ENCODE measurements at places on chromosomes 2 and 18.

DNA sequence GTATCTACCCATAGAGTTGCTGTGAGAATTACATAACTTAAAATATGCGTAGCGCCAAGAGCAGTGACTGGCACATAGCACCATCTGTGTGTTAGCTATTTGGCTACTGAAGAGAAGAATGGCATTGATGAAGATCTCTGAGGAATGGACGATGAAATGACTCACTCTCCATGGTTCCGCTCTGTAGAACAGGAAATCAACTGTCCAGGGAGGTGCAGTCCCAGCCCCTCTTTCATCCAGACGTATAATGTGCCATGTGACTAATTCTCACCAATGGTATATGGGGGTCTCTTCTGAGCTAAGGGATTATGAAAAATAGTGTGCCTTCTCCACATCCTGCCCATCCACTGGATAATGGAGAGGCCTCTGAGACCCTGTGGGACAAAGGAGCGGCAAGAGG lies 254.8 kb downstream of the CYP26B1 start:
- peak; percentile 0 for DNase-seq

DNA sequence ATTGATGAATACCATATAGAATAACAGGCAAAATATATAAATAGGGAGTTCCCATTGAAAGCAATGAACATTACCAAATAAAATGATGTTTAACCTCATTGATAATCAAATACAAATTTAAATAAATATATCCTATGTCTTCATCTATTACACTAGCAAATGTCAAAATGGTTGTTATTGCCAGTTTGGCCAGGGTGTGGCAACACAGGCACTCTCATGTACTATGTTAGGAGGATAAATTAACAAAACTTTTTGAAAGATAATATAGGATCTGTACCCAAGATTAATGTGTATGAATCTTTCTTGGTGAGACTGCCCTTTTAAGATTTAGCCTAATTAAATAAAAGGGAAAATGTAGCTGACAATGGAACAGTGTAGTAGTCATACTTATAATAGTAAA lies 659.3 kb downstream of the ERBB4 start:
- no peak for DNase-seq

DNA sequence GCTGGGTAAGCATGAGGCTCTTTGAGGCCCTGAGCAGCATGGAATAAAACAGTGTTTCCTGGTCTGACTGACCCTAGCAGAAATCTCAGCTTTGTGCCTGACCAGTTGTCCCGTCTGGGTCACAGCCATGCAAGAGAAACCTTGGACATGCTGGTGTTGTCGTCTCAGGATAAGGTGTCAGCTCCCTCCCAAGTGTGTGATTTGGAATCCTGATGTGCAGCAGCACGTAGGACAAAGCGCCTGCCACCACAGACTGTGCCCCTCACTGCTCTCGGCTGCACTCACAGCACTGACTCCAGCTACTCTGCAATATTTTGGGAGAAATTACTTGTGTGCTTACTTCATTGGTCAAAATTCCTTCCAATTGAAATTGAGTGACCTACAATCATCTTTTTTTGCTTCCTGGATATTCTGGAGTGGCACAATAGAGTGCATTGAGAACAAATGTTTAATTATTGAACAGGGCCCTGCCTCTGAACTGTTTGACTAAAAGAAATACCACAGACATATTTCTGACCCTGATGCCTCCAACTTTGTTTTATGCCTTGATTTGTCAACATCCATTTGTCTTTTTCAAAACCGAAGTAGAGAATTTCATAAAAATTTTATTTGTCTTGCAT lies 352.4 kb downstream of the SOCS6 start:
- no peak for DNase-seq

DNA sequence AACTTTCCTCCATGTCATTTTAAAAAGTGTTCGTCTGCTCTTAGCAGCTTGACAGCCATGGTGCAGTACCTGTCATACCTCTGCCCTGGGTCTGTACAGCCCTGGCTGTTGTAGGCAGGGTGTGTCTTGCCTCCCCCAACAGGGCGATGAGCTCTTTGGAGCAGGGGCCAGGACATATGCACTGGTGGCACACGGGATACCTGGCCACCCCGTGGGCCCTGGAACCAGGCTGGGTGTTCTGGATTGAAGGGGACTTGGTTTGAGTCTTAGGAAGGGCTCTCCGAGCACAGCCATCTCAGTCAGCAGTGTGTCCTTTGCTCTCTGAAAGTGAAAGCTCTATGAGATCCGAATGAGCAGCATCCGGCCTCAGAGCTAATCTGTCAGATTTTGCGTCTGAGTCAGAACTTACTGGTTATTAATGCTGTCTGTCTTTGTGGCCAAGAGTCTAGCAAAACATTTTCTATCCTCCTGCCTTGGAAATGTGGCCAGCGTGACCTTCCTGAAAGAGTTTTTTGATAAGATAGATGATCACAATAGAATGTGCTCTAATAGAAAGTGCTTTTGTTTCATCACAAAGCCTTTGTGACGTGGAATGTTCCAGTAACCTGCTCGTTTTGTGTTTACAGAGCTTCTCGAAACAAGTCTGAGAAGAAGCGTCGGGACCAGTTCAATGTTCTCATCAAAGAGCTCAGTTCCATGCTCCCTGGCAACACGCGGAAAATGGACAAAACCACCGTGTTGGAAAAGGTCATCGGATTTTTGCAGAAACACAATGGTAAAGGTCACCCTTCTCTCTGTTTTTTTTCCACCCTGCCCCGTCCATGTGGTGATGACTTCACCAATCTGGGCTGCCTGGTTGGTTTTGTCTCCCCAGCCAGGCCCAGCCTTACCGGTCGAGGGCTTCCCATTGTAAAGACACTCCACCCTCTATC lies 77.3 kb upstream of the RPL31 start:
- DNase-seq: no peak

- no peak for DNase-seq
Observed at GRCh38 chr2:61450144-61450543, 20.7 kb downstream of the USP34 start.
